ENCODE measurements at places on chromosomes 12 and 14.

DNA sequence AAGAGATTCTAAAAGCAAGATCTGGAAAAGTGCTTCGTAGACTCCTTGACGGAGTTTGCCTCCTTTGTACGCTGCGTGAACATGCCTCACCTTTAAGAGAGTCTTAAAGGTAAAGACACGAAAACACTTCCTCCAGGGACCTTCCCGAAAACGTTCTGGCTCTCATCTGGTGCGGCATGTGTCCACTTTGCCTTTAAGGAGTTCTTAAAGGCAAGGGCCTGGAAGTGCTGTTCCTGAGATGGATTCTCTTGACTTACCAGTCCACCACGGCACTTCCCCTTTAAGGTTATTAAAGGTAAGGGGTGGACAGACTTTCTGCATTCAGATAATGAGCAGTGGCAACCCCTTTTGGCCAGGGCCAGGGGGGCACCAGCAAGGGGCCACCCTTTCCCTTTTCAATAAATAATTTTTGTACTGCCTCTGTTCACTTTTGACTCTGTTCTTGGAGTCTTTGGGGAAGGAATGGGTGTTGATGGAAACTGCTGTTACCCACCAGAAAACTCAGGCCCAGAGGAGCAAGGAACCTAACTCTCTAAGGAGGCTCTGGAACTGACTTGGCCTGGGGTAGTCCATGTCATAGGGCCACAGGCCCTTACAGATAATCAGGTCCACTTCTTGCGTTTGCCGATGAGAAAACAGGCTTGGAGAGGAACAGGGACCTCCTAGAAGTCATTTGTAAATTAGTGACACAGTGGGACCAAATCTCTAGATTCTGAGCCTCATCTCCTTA lies 4.4 kb downstream of the REM2 start:
- DNase-seq = peak; percentile 26

- no peak for DNase-seq
Measured at GRCh38 chr14:59243174-59243573, 54.7 kb downstream of the DAAM1 start.

DNA sequence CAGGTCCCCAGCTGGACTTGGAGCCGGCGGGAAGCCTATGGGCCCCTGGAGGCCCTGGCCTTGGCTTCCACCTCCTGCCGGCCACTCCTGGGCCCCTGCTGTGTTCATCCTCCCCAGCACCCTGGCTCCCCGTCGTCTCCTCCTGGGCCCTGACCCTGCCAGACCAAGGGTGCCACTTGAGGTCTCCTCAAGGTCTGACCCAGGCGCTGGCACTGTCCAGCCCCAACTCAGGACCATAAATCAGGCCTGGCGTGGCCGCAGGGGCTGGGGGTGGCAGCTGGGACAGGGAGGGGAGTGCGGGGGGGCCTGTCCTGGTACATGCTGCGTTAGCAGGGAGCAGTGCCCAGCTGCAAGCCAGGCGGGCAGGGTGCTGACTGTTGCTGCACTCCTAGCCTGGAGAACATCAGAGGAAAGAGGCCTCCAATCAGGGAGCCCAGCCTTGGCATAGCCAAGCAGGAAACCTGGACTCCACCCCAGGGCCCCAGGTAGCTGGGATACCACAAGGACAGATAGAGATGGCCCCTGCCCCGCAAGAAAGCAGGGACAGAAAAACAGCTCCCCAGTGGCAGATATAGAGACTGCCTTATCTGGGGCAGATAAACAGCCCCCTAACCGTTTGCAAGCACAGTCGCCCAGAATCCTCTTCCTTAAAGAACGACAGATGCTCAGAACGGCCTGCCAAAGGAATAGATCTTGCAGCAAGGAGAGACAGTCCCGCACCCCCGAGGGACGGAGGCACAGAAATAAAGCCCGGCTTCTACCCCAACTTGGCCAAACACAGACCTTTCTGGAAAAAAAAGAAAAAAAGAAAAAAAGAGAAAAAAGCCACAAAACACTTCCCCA lies 6.5 kb upstream of the ATG101 start:
- no peak for DNase-seq

DNA sequence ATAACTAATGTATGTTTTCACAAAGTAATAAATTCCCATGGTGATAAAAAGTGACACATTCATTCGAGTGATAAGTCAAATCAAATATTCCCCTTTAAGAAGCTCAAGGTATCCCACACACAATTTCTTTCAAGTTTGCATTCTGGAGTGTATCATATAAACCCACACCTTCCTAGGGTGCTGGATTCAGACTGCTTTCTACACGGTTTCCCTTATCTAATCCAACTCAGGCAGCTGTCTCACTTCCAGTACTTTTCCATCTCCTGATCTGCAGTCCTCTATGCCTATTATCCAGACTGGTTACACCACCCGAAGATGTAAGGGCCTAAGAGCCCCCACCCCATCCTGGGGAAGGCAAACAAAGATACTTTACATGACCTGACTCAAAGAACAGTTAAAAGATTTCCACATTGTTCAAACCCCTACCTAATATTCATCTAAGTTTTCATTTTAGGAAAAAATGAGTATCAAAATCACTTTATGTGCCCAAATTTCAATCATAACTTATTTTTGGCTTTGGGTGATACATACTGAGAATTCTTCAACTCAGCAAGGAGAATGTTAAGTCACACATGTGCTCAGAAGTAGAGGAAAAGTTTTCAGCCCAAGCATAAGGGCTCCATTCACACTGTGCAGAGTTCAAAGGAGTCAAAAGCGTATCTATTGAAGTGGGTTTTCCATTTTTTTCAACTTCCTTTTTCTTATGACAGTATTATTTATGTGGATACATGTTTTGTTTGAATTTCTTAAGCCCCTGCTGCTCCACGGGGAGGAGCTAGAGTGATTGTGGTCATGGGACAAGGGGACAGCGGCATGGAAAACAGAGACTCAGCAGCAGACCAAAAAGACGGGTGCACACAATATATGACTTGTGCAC lies 41.8 kb downstream of the CORO1C start:
- no peak for DNase-seq

DNA sequence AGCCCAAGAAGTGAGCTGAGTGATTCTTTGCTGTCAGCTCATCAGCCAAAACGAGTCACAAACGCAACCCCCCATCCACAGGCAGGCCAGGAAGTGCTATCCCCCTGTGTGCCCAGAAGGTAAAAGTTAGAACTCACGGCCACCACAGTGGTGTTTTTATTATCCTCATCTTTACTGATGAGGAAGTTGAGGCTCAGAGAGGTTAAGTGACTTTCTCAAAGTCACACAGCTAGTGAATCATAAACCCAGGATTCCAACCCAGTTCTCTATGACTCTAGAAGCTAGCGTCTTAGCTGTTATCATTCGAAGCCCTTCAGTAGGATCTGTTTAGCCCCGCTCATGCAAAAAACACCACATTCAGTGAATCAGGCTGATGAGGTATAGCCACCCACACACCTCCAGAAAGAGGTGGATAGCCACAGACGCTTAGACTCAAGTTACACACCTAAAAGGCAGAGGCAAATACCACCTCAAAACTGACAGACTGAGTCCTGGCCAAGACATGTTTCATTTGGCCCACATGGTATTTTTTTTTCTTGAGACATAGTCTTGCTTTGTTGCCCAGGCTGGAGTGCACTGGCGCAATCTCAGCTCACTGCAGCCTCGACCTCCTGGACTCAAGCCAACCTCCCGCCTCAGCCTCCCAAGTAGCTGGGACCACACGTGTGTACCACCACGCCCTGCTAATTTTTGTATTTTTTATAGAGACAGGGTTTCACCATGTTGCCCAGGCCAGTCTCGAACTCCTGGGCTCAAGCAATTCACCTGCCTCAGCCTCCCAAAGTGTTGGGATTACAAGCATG lies 100.7 kb downstream of the SCARB1 start:
- DNase-seq = peak; percentile 41

DNA sequence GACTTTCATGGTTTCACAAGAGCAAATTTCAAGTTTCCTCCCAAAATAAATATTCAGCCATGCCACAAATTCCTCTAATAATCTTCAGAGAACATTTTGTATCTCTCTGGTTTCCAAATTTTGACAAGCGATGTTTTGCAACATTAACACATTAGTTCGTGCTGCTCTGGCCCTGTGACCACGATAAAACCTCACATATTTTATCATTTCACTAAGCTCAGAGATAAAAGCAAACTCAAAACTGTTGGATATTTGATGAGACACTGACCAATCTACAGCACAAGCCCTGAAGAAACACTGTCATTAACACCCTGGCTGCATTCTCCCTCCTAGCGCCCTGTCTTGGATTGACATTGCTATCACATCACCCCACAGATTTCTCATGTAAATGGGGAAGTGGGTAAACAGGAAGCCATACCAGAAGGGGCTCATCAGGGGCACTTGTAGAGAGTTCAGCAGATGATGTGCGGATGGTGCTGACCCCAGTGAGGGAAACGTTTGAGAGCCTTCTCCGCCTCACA lies 264.3 kb downstream of the PRKD1 start:
- no peak for DNase-seq

Data from epithelial cell of prostate (primary cell).